ENCODE measurements at places on chromosomes 12 and 14.

DNA sequence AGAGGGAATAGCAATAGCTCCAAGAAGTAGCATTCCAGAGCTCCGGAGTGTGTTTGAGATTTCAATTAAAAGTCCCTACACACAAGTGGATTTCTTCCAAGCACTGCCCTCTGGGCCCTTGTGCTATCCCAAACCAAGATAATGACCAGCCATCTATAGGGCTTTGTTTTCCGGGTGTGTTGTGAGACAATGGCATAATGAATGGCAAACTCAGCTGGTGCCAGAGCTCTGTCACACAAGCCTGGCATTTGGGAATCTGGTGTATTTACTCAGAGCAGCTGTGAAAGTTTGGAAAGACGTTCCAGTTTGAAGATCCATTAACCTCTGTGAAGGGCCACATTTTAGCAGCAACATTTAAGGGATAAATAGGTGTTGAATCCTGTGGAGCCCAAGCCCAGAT lies 61.2 kb upstream of the TMTC2 start:
- DNase-seq = no peak

DNA sequence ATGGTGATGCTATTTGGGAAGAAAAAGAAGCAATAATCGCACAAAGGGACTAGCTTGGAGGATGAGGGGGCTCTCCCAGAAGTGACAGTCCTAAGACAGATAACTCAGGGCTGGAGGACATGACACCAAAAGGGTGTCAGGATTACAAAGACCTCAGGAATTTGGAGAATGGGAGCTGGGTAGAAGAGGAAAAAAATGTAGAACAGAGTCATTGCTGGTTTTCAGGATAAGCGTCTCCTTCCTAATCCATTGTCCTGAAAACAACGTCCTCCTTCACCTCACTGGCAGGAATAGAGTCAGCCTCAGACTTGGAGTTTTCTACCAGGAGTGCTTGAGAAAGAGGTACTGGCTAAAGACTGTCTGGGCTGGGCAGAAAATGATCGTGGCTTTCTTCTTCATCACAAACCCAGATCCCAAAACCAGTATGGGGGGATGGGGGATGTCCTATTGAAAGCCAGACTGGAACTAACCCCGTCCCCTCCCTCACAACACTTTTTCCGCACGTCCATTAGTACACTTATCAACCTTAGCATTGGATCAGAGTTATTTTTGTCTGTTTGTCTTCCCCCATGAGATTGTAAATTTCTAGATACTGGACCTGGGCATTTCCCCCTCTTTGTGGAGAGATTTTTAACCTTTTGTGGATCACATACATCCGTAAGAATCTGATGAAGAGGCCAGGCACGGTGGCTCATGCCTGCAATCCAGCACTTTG lies 14.3 kb downstream of the B4GALNT3 start:
- no peak for DNase-seq

DNA sequence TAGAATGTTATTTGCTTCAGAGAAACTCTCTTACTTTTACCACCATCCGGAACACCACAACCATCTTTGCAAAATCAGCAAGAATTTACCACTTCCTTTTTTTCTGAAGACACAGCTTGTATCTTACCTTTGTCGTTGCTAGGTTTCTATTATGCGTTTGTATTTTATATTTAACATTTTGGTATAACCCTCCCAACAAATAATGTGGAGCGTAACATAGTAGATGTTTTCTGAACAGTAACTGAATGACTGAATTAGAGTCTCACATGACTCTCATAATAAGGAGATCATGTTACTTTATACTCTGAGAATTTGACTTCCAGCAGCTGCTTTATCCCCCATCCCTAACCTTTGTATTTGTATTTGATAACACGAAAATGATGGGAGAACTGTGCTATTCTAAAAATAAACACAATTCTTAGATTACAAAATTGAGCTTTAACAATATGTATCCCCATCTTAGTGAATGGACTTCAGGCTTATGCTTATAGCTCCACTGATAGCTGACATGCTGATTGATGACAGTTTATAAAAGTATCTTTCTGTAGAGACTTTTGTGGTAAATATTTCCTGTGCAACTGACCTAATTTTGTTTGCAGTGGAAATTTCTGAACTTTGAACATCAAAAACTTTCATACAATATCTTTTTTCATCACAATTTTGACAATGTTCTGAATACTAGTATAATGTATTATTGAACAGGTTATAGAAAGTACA lies 7.9 kb upstream of the KLRB1 start:
- no peak for DNase-seq

- DNase-seq = no peak
These were observed 73.6 kb upstream of the NID2 start for GRCh38 chr14:52142504-52142903.

DNA sequence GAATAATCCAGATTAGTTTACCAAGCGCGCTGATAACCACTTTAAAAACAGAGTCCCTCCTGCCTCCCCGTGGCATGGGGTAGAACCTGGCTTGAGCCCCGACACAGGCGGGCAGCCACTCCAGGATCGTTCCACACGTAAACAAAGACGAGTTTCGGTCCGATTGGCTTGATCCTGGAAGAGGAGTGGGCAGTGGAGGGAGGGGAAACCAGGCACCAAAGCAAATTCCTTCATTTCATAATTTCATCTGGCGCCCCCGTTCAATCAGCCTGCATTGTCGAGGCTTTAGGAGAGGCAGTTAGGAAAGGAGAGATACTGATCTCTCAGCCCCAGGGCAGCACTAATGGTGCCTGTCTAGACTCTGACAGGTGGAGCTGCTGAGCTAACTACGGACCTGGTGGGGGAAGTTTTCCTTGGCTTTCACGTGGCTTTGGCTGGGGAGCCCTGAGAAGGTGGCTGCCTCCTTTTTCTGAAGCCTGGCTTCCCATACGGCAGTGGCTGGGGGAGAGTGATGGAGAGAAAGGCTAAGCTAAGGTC lies 751 bp upstream of the GPRC5A start:
- peak; percentile 48 for DNase-seq

DNA sequence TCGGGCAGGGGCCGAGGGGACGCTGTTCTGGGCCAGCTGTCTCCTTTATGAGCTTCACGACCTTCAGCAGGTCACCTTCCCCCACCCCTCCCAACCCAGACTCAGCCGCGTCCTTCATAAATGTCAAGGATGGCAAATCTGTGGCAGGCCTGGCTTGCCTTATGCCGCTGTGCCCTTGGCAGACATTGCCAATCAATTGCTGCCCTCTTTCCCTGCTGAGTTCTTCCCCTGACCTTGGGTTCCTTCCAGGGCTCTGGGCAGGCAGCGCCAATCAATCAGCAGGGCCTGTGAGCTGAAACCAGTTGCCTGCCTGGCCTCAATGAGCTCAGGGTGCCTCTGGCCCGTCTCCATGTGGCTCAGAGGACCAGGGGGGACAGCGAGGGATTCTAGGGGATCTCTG lies 7.7 kb downstream of the FAM222A start:
- DNase-seq = no peak

All from erythroblast (primary cell).